ENCODE measurements at places on chromosomes 16 and 17.

GRCh38 chr17:13306310-13306962 lies 288.6 kb upstream of the ELAC2 start:
- DNase-seq: no peak

GRCh38 chr16:89319886-89320781 lies 102.6 kb downstream of the ZNF778 start:
- no peak for DNase-seq

GRCh38 chr17:55694286-55694910 lies 28.3 kb downstream of the TMEM100 start:
- DNase-seq: no peak

DNA sequence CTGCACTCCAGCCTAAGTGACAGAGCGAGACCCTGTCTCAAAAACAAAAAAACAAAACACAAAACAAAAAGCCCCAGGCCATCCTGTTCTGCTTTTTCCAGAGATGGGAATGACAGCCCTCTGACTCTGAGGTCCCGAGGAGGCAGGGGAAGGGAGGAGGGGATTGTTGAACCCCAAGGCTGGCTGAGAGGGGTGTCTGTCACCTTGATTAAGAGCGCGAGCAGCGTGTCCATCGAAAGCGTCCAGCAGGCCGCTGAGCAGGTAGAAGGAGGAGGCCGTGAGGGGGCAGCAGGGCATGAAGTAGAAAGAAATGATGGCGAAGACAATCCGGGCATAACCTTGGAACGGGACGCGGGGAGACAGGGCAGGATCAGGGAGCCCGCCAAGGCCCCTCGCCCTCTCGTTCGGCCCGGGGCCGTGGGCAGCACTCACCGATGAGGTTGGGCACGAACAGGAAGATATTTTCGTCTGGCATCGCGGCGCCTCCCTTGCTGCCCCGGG lies 593 bp downstream of the CDIPT start:
- DNase-seq: no peak

GRCh38 chr17:80862978-80863377 lies 128.7 kb upstream of the CHMP6 start:
- DNase-seq: no peak

GRCh38 chr16:82601989-82602640 lies 24.7 kb upstream of the CDH13 start:
- DNase-seq: no peak

- no peak for DNase-seq
Measured at GRCh38 chr16:47920709-47921108, 235.1 kb downstream of the ABCC12 start.

DNA sequence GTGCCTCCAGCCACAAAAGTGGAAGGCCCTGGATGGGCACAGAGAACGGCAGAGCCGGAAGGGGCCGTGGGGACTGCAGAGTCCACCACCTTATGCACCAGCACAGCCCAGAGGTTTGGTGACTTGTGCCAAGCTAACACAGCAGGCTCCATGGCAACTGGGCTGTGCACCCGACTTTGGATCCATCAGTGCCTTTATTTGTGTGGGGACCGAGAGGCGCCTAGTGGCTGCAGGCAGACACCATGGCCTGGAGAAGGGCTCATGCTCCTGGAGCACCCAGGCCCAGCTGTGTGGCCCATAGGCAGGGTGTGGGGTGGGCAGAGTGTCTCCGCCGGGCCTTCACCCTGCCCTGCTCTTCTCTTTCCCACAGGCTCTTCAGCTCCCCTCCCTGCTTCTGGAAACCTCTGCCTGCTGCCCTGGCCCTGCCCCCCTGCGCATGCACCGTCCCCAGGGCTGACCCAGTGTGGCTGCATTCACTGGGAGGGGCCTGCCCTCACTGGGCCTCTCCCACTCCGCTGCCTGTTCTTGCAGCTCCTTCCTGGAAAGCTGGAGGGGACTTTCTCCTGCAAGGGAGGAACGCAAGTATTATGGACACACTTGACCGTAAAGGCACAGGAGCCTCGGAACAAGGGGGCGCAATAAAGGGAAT lies 10.1 kb downstream of the C16orf90 start:
- no peak for DNase-seq

GRCh38 chr16:71347146-71347545 lies 11.4 kb upstream of the CALB2 start:
- DNase-seq: no peak

DNA sequence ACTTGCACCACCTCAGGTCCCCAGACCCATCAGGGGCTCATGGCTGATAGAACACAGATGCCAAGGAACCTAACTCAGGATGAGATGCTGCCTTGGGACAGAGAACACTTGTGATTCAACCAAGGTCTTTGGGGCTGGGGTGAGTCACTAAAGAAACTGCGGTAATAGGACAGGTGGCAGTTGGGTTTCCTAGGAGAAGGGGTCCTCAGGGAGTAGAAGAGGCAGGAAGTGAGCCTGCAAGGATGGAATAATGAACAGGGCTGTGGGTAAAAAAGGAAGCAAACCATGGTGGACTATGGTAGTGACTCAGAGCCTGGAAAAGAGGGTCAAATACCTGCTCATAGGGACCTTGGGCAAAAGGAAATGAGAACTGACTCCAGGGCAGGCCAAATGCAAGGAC lies 6.5 kb upstream of the PNPO start:
- no peak for DNase-seq

DNA sequence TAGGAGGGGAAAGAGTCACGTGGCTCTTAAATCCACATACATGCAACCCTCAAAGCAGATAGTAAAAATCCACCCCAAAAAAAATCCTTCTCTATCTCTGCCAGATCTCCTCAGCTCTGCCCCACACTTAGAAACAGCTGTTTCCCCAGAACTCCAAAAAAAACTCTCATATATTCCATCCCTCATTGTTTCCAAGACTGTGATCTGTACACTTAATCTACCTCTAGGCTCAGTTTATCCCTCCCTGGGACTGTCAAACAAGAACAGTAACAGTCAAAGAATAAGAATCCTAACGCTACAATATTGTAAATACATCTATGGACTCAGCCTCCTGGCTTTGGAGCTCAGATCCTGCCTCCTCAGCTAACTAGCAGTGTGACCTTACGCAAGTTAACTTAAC lies 11.6 kb downstream of the CUEDC1 start:
- no peak for DNase-seq

- no peak for DNase-seq
Measured at GRCh38 chr17:40457964-40458791, 14.9 kb downstream of the IGFBP4 start.

DNA sequence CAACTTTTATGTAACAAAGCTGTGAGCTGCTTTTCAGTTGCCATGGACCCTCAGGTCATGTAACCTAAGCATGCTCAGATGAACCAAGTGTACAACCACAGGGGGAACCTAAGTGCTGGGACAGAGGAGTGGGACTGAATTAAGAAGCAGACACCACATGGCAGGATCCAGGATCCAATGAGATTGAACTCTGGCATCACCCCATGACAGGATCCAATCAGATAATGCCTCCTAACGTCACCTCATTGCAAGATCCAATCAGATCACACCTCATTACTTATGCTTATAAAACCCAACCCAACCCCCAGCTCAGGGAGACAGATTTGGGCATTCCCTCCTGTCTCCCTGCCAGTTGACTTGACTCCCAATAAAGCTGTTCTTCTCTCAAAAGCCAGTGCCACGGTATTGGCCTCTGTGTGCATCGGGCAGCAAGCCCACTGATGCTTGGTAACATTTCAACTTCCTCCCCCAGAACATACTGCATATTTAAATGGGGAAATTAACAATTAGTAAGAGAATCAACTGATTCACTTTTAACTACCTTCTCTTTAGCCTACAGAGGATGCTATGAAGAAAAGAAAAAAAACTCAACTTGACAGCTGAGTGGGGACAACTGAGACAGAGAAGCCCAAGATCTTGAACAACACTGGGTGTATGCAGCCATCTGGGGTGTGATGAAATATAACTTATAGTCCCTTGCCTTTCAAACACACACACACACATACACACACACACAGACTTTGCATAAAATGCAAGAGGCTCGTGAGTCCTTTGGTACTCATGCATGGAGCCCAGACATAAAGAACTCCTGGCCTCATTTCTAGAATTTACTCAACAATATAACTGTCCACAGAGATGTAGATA lies 148.4 kb downstream of the SLC39A11 start:
- no peak for DNase-seq

Measured in stimulated activated CD8-positive, alpha-beta memory T cell treated with anti-CD3 and anti-CD28 coated beads, Interleukin-4, amount 100 ng/mL, for 24 hours (primary cell).